Thyroid gland (tissue), 4 donors: ENCODE measurements at places on chromosomes 2 and 18. TPM values are rescaled to one million over a fixed set of nuclear protein-coding genes. Genes with fewer than 3 reads are reported as not detected.
A peak's percentile ranks its signal among the peaks of the same experiment; 100 is the strongest.

DNA sequence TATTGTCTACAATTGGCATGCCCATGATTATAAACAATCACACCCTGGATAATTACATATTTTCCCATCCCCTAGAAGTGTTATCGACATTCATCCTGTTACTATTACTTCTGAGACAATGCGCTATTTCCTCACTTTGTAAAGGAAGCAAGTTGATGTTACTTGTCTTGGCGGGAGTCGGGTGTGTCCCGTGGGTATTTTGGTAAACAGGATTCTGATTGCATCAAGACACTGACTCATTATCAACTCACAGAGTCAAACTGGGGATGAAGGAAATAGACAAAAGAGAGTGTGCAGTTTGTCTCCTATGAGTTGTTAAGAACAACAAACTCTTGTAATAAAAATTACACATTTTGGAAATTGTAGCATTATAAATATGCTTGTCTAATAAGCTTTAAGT is 142.7 kb downstream of the GALR1 start:
- H3K4me1 ChIP-seq, result no peaks in the 10 kb centered on the region
- no peak for DNase-seq
- no peaks in the 10 kb centered on the region for H3K27me3 ChIP-seq
- no peak overlapping the region for H3K4me3 ChIP-seq

SP140 gene
- 0.78 TPM for total RNA-seq

GRCh38 chr2:3480352-3481010 is 38.9 kb downstream of the ADI1 start:
- no peak overlapping the region for H3K27ac ChIP-seq
- no peaks in the 10 kb centered on the region for H3K4me1 ChIP-seq
- peak; percentile 68 for DNase-seq
- peaks cover 24% of the 10 kb centered on the region for H3K36me3 ChIP-seq
- no peak overlapping the region for H3K4me3 ChIP-seq
- no peaks in the 10 kb centered on the region for H3K27me3 ChIP-seq

DNA sequence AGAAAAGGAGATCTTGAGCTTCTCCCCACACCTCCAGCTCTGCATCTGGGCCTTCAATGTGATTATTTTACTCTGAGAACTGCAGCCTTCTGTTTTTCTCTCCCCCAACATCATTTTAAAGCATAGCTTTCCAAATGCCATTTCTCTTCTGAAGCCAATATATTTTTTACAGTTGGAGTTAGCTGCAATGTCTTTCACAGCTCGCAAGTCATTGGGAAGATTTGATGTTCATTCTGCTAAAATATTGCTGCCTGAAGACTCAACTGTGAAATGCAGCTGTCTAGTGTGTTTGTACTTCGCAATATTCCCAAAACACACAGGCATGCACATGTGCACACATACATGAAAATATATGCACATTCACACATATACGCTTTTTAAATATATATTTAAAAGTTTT is 295.3 kb downstream of the LRRTM1 start:
- no peaks in the 10 kb centered on the region for H3K36me3 ChIP-seq
- peaks cover 7% of the 10 kb centered on the region for H3K4me1 ChIP-seq
- no peaks in the 10 kb centered on the region for H3K27me3 ChIP-seq
- no peak overlapping the region for H3K27ac ChIP-seq
- no peak overlapping the region for H3K4me3 ChIP-seq

- no peaks in the 10 kb centered on the region for H3K27me3 ChIP-seq
- H3K4me1 ChIP-seq, result no peaks in the 10 kb centered on the region
- no peak for DNase-seq
- H3K4me3 ChIP-seq, result no peak overlapping the region
These were observed 83.0 kb downstream of the ACSL3 start for GRCh38 chr2:222943820-222944219.

- H3K4me1 ChIP-seq, result no peaks in the 10 kb centered on the region
- H3K4me3 ChIP-seq, result no peak overlapping the region
- no peak for DNase-seq
- H3K27ac ChIP-seq, result no peak overlapping the region
- H3K36me3 ChIP-seq, result no peaks in the 10 kb centered on the region
These were observed 64.0 kb downstream of the REL start for GRCh38 chr2:60945341-60945740.

DNA sequence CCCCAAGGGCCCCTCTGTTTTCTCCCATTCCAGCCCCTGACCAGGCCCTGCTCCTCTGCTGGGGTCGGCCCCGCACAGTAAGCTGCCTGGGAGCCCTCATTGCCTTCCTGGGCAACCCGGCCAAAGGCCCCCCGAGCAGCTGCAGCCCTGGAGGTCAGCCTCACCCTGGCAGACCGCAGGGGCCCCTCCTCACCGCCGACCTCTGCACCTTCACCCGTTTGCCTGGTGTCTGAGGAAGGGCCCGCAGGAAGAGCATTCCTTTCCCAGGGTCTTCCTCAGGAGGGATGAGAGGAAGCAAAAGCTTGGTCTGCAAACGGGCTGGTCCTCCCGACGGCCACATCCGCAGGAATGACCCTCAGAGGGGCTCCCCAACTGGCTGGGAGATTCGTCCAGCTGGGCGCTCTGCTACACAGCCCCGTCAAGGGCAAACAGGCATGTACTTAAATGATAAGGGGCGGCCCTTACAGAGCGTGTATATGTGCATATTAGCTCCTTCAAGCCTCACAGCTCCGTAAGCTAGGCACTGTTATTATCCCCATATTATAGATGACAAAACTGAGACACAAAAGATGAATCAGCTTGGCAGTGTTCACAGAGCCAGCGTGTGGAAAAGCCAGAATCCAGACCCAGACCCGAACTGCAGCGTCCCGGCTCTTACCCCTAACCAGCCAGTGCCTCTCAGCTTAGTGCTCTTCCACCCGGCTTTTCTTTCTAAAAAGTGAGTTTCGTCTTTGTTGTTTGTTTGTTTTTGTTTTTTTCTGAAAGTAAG is 52.8 kb downstream of the SLC4A1AP start:
- H3K27me3 ChIP-seq, result no peaks in the 10 kb centered on the region
- no peaks in the 10 kb centered on the region for H3K36me3 ChIP-seq
- H3K4me1 ChIP-seq, result no peaks in the 10 kb centered on the region
- H3K4me3 ChIP-seq, result no peak overlapping the region
- no peak overlapping the region for H3K27ac ChIP-seq
